ENCODE measurements at places on chromosomes 6 and 20. TPM values are rescaled to one million over a fixed set of nuclear protein-coding genes. Genes with fewer than 3 reads are reported as not detected.

The TMEM200A gene
- total RNA-seq = 12.4 TPM

The DNAH8 gene
- 0.05 TPM for total RNA-seq

The XKR7 gene
- total RNA-seq = not detected

The FAM83C gene
- not detected for total RNA-seq

The EYS gene
- total RNA-seq = not detected

The CST5 gene
- not detected for total RNA-seq

The HSPA12B gene
- total RNA-seq = 0.26 TPM

The NRSN1 gene
- not detected for total RNA-seq

The NCOA6 gene
- 21.5 TPM for total RNA-seq

The KIF13A gene
- 49.7 TPM for total RNA-seq

The CDSN gene
- total RNA-seq = not detected

The SOX18 gene
- 2.1 TPM for total RNA-seq

The ARG1 gene
- total RNA-seq = not detected

The ERVFRD-1 gene
- not detected for total RNA-seq

The ZNF335 gene
- 14.6 TPM for total RNA-seq

The TFAP2D gene
- not detected for total RNA-seq

The KCNS1 gene
- 1.1 TPM for total RNA-seq

The SLC22A16 gene
- not detected for total RNA-seq

The PARD6B gene
- total RNA-seq = 2.2 TPM

The BRPF3 gene
- 28.5 TPM for total RNA-seq

The ATP9A gene
- total RNA-seq = 43.4 TPM

The PAX1 gene
- not detected for total RNA-seq

The RIN2 gene
- 24.4 TPM for total RNA-seq

The C6orf141 gene
- total RNA-seq = not detected

The ARHGAP18 gene
- total RNA-seq = 8.0 TPM

The C20orf144 gene
- 0.17 TPM for total RNA-seq

The CCN6 gene
- total RNA-seq = not detected

The TBPL1 gene
- total RNA-seq = 28.1 TPM

The ASIP gene
- not detected for total RNA-seq

The CLIC5 gene
- not detected for total RNA-seq

The LAMA2 gene
- 1.9 TPM for total RNA-seq

Measured in chondrocyte (in vitro differentiated cells).